Tibial nerve (tissue), 4 donors: ENCODE measurements at places on chromosomes 2 and 18.

GRCh38 chr2:199798831-199799580 is 52.0 kb downstream of the FTCDNL1 start:
- no peak for DNase-seq

DNA sequence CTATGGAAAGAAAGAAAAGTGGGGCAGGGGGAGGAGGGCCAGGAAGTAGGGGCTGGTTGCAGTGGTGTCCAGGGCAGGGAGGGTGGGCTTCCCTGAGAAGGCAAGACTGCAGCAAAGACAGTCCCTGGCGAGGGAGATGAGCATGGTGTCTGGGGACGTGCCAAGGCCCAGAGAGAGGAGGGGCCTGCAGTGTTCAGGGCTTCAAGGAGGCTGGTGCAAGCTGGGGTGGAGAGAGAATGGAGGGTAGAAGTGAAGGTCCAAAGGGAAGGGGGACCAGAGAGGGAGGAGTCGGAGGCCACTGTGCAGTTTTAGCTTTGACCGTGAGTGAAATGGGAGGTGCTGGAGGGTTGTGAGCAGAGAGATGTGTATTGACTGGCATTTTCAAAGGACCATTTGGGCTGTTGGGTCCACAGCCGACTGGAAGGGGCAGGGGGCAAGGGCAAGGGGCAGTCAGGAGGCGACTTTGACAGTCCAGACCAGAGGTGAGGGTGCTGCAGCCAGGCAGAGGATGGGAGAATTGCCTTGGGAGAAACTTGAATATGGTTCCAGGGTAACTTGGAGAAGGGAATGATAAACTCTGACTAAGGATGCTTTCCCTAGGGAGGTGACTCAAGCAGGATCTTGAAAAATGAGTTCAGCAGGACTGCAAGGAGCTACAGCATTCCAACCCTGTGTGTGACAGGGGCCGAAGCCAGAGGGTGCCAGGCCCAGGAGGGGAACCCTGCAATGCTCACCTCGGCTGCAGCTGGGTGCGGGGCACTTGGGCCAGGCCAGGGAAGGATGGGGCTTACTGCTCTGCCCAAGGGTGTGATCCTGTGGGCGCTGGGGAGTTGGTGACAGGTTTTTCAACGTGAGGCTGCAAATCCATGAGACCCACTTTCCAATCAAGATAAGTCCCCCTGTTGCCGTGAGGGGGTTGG is 177.1 kb upstream of the HAAO start:
- no peak for DNase-seq

DNA sequence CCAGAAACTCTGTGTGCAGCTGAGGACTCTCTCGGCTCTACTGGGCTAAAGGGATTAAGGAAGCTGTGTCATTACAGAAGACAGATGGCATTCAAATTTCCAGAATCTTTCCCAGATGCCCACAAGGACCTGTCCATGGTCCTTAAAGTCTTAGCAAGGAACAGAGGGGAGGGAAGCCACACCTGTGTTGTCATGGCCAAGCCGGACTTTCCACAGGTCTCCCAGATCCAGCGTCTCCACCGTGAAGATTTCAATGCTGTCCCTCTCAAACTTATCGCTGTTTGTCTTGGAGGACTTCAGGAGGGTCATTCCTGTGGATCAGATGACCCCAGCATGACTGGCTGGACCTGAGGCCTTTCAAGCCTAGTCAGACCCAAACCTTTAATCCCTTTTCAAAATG is 114.5 kb downstream of the LOXHD1 start:
- no peak for DNase-seq

GRCh38 chr2:176205126-176205525 is 16.7 kb downstream of the HOXD1 start:
- no peak for DNase-seq

DNA sequence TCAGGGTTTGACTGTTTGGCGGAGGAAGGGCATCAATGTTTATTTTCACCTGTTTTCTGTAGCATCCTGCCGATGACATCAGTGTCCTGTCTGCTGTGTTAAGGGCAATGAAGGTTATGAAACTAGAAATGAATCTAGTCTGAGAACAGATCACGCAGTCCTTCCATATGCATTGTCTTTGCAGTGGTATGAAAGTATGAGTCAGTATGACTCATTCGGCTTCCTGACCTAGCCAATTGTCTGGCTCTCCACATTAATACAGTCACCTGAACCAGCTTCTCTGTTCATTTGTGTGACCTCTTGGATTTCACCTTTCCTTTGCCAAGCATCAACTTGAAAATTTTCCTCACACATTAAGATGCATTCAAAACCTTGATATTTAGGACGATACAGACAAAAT is 353.8 kb downstream of the RND3 start:
- DNase-seq, result no peak

DNA sequence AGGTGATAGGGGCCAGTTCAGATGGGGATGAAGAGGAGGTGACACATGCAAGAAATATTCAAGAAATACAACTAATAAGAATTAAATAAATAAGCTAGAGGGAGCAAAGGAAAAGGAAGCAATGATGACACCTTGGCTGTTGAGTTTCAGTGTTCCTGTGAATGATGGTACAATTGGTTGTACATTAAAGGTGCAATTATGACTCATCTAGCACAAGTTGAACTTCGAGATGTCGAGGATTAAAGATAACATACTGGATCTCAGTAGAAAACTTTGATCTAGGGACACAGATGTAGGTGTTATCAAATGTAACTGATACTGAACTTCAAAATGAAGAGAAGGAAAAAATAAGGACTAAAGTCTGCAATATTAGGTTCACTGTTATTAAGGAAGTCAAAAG is 760.6 kb upstream of the CHAC2 start:
- no peak for DNase-seq

- DNase-seq, result no peak
Observed at GRCh38 chr18:46068763-46069162, 3.3 kb downstream of the PSTPIP2 start.

GRCh38 chr18:63339920-63340484 is 20.4 kb upstream of the BCL2 start:
- DNase-seq, result no peak
